ENCODE measurements at places on chromosomes 4 and X.

GRCh38 chr4:131426023-131426758 is 1722.9 kb upstream of the PCDH10 start:
- DNase-seq = no peak

DNA sequence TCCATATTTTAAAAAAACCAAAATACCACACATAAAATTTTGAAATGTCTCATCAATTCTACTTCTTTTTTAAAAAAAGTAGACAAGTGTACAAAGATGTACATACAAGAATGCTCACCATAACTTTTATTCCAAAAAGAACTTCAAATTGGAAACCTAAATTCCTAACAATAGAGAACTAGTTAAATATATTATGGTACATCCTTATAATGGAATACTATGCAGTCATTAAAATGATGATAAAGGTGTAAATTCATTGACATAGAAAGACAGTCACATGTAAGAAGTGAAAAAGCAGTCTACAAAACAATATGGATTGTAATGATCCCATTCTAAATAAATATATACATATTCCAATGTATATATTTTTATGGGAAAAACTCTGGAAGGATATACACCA is 31.0 kb downstream of the RPS6KA3 start:
- no peak for DNase-seq

- no peak for DNase-seq
These were observed 343.7 kb upstream of the PPP1R2C start for GRCh38 chrX:43121637-43122036.

- no peak for DNase-seq
These were observed 300.9 kb downstream of the SPIN4 start for GRCh38 chrX:63050225-63050624.

DNA sequence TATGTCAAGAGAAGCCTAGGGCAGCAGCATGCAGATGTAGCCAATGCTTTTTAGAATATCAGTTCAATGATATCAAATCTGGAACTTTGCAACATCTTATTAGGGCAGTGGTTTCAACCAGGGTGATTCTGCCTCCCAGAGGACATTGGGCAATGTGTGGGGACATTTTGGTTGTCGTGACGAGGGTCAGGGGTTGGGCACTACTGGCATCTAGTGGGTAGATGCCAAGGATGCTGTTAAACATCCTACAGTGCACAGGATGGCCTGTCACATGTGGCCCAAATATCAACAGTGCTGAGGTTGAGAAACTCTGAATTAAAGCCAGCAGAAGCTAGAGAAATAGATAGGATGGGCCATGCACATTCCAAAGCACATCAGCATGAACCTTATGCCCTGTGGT is 152.3 kb downstream of the AMELX start:
- no peak for DNase-seq

DNA sequence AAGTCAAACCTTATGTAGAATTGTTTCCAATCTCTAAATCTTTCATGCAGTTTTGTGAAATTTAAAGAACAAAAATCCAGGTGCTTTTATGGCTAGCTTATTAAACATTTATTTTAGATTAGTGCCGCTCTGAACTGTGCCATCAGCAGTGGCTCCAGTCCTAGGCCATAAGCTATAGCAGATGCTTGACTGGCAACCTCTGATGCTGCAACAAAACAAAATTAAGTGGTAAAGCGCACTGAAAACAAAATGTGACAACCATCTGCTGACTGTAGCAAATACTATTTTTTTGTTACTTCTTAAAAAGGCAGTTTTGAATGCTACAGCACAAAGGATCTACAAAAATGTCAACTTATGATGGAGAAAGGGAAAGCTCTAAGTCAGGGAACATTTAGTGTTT is 237.4 kb downstream of the DCLK2 start:
- DNase-seq = no peak

- no peak for DNase-seq
These were observed 33.6 kb upstream of the TAPT1 start for GRCh38 chr4:16259889-16260246.

DNA sequence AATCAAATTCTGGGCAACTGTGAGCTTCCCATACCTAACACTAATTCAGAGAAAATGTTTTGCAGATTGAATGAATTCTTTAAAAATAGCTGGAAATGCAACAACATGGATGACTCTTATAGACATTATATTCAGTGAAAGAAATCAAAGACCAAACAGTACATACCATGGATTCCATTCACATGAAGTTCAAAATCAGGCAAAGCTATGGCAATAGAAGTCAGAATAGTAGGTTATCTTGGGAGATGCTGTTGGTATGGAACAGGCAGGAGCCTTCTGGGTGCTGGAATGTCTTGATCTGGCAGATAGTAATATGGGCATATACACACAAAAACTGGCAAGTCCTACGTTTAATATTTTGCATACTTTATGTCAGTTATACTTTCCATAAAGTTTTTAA is 25.5 kb upstream of the CBLL2 start:
- no peak for DNase-seq

Data from hepatocyte (in vitro differentiated cells).